ENCODE measurements at places on chromosomes 5 and 9.

DNA sequence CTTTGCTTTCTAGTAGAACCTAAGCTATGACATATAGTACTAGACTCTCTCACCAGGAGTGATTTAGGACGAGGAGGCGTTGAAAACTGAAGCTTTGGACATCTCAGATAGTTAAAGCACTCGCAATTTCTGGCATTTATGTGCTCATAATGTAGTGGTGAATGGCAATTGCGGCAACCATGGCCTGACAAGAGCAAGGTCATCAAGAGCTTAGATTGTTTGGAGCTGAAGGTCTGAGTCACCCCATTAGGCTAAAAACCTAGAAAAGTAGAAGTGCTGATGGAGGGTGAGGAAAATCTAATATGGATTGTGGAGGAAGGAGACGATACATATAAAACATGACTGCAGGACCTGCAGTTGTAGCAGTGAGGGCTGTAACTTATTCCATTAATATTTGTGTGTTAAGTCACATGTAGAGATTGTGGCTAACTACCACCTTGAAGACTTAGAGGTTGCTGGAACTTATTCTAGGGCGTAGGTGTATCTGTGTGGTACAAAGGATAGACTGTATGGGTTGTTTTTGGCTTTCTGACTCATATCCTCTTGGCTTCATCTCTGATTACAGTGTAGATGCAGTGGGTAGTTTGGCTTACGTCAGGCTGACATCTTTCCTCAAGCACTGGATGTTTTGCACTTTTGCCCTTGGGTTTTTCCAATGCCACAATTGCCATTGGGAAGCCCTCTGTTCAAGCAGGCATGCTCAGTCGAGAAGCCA lies 138.9 kb upstream of the CDKN2B start:
- DNase-seq: no peak

- no peak for DNase-seq
These were observed 200.0 kb downstream of the AUH start for GRCh38 chr9:91161465-91162300.

DNA sequence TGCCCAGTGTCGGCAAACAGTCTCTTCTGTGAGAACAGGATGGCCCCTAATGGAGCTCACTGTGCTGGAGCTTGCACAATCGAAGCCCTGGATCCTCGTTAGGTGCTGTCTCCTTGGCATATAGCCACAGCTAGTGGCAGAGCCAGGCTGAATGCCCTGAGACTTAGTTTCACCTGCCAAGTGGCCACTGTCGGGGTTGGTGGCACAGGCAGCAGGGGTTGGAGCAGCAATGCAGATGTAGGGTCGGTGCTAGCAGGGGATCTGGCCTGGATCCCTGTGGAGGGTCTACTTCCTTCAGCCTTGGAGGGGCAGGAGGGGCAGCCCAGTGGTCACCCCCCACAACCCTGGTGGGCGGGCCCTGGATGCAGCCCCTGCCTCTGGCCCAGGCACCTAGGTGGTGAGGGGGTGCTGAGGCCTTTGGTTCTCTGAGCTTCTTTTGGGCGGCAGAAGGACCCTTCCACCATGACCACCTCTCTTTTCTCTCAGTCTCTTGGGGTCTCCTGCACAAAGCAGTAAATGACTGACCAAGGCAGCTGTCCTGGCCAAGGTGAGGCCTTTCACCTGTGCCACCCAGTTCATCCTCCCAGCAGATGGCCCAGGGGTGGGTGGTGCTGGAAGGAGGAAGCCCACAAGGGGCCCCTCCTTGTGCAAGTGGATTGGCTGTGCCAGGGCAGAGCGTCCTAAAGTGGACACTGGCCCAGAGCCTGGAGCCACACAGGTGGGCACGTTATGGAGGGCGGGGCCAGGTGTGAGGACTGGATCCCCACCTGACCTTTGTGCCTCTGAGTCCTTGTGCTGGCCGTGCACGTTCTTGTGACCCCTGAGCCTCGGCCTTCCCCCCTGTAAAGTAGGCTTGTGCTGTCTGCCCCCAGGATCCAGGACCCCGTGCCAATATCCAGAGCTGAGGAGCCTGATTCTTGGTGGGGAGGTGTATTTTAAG lies 44.8 kb downstream of the PHF2 start:
- no peak for DNase-seq

DNA sequence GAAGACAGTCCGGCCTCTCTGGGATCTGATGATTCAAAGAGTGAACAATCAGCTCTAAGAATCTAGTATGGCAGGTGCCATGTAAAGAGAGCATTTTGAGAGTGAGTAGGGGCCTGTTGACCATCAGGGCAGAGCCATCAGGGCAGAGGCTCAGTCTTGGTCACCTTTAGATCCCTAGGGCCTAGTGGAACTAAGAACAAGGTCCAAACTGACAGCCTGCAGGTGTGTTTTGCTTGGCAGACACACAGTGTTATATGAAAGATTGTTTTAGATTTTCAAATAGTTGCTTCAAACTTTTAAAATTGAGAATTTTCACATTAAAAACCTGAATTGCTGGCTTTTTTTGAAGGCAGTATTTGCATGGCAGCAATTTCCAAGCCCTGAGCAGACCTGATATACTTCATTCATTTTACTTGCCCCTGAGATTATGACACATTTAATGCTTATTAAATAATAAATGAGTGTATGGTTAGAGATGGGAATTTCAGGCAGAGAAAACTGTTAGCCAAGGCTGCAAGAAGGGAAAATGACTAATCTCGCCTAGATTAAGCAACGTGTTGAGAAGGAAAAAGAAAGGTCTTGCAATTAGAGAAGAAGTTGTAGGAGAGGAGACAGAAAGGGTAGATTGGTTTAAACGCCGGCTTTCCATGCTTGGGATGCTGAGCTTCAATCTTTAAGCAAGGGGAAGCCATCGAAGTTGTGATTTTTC lies 279.6 kb downstream of the ARRDC3 start:
- DNase-seq: no peak

Data from stimulated activated CD8-positive, alpha-beta memory T cell treated with anti-CD3 and anti-CD28 coated beads, Interleukin-7, amount 100 ng/mL, for 4 hours (primary cell).